ENCODE measurements at places on chromosomes 16 and 17.

- peak; percentile 43 for DNase-seq
These were observed 16.0 kb downstream of the SOX8 start for GRCh38 chr16:997440-998051.

GRCh38 chr16:78249056-78249455 lies 149.6 kb downstream of the WWOX start:
- DNase-seq, result no peak

DNA sequence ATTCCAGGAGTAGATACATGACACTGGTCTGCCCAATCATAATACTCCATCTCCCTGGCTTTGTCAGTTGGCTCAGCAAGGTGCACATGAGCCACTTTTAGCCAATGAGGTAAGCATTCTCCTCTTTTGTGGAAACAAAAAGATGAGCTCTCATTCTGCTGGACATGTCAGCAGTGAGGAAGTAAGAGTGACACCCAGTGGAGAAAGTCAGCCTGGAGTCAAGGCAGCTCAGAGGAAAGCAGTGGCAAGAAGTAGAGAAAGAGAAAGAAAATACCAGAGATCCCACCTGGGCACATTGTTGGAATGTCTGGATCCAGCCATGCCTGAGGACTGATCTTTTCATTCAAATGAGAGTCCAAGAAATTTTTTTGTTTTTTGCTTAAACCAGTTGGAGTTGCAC lies 496.9 kb upstream of the C16orf82 start:
- DNase-seq, result peak; percentile 4

DNA sequence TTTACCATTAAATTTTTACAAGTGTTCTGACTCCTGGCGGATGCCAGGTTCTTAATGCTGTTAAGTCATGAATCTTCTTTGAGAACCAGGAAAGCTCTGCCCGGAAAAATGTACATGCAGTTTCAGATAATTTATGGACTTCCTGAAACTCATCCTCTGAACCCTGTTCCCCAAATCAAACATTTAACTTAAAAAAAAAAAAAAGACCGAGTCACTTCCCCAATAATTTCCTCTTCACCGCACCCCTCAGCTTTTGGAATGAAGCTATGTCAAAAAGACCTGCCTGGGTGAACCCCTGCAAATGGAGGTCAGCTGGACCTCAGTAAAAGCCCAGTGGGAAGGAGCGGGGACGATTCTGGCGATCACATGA lies 15.0 kb downstream of the ZNF232 start:
- DNase-seq, result no peak

DNA sequence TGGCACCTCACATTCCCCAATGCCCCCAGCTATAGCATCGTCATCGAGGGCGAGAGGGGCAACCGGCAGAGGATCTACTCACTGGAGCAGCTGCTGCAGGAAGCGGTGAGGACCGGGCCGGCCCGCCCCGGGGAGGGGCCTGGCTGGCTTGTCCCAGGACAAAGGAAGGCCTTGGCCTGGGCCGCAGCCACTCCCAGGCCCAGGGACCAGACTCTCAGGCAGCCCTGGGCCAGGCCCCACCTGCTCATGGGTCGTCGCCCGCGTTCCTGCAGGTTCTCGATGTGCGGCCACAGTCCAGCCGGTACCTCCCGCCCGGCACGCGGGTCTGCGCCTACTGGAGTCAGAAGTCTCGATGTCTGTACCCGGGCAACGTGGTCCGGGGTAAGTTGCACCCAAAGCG lies 53.4 kb downstream of the ACTG1 start:
- DNase-seq, result no peak

DNA sequence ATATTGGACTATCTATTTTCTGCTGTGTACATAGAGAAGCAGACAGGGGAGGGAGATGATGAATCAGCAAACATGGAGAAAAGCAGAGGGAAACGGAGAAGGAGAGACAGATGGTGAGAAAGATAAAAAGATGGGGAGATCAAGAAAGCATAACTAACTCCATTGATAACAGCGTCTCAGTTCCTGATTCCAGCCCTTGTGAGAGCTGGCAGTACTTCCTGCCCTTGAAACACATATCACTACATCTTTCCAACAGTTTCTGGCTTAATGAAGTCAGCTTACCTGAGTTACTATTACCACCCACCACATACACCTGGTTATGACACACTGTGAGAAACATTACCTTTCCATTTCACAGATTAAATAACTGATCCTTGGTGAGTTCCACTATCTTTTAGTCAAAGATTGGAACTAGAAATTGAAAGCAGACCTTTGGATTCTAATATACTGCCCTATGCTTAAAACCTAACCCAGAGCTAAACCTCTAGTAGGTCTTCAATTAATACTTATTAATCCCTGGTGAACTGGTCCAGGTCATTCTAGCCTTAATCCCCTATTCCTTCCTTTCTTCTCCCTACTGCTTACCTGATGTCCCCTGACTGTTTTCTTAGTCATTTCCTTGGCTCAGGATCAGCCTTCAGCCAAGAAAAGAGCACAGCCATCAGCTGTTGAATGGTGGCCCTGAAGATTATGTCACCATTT lies 346.6 kb upstream of the CCL2 start:
- DNase-seq, result no peak

GRCh38 chr16:1643521-1643920 lies 31.4 kb downstream of the CRAMP1 start:
- no peak for DNase-seq

GRCh38 chr17:63039899-63040602 lies 74.0 kb downstream of the TANC2 start:
- no peak for DNase-seq

GRCh38 chr16:26765087-26765486 lies 301.6 kb upstream of the C16orf82 start:
- no peak for DNase-seq

DNA sequence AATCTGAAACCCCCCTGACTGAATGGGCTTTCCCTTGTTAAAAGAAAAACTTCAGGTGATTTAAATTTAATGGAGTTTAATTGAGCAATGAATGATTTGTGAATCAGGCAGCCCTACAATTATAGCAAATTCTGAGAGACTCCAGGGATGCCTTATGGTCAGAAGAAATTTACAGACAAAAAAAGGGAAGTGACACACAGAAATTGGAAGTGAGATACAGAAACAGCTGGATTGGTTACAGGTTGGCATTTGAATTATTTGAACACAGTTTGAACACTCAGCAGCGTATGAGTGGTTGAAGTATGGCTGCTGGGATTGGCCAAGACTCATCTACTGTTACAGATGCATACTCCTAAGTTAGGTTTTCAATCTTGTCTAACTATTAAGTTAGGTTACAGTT lies 19.0 kb upstream of the CPHXL start:
- no peak for DNase-seq

- no peak for DNase-seq
These were observed 16.1 kb upstream of the ADAMTS18 start for GRCh38 chr16:77450790-77451487.

DNA sequence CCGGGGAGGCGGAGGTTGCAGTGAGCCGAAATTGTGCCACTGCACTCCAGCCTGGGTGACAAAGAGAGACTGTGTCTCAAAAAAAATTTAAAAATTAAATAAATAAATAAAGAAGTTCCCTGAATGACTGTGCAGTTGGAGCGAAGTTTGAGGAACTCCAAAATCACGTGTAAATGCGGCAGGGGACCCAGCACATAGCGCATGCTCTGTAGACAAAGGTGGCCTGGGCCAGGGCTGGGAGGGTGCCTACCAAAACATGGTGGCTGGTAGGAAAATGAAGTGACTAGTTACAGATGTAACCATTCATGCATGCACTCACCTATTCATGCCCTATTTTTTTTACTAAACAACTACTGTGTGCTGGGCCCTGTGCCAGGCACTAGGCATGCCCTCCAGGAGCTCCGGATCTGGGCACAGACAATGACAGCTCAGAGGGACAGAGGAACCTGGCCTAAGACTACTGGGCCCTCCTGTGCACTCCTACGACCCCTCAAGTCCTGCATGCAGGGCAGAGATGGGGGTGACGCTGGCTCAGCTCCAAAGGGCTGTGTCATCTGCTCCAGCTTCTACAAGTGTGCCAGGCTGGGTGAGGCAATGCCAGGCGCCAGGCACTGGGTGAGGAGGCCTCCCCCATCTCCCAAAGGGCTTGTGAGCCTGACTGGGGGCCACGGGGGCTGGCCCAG lies 65.3 kb downstream of the RMI2 start:
- no peak for DNase-seq

GRCh38 chr17:55290492-55291113 lies 25.8 kb downstream of the HLF start:
- DNase-seq, result no peak

DNA sequence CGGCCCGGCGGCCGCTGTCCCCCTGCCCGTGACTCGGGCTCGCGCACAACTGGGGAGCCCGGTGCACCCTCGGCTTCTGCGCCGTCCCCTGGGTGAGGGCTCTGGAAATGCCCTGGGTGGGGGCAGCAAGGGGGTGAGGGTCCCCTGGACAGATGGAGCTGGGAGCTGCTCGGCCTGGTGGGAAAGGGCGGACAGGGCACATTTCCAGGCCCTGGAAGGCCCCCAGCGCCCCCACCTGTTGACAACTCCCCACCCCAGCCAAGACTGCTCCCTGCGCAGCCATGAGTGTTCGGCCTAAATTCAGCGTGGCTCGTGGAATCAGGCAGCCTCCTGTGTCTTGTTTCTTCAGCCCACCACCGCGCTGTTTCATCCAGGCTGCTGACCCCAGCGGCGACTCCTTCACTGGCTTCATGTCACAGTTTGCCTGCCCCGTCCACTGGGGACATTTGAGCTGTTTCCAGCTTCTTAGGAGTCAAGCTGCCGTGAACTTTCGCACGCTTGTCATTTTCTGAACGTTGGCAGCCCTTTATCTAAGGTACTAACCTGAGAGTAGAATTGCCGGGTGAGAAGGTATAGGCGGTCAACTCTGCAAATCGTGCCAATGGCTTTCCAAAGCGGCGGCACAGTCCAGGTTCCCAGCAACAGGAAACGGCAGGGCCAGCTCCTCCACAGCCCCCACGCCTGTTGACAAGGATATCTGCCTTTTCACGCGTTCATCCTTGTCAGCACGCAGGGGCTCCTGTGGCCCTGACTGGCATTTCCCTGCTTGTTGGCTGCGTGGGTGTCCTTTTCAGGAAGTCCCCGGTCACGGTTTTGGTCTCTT lies 895 bp downstream of the UTS2R start:
- no peak for DNase-seq

DNA sequence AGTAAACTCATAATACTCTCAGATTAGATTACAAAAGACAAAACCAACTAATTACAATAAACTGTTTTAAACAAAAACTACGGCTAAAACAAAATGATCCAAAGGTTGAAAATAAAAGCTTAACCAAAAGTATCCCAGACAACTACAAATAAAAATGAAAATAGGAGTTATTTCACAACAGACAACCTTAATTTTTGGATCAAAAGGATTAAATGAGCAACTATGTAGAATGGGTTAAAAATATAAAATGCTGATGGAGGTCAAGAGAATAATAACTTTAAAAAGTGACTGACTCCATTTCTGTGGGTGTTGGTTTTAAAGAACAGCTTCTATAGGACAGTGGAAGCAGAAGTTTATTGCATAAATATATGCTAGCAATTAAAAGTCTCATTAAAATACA lies 28.6 kb downstream of the METTL16 start:
- no peak for DNase-seq

GRCh38 chr17:11944587-11944986 lies 52.7 kb downstream of the ZNF18 start:
- no peak for DNase-seq

DNA sequence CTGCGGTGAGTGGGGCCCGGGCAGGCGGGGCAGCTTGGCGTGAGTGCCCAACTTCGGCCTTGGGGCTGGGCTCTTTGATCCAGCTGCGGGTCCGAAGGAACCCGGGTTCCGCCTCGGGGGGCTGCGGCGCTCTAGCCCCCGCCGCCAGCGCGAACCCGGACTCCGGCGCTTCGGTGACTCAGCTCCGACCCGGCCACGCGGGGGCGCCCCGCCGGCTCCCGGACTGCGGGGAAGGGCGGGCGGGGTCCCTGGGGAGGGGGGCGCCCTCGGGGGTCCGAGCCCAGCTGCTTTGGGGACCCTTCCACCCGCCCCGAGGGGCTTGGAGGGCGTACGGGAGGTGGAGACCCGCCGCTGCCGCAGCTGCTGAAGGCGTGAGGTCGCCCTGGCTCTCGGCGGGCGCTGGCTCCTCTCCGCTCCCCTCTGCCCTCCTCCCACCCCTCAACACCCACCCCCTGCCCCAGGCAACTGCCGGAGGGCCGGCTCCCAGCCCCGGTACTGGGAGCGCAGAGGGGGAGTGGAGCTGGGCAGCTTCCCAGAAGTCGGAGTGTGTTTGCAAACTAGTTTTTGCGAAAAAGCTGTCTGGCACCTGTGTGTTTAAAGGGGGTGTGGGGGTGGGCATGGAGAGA lies 516 bp downstream of the CPNE2 start:
- DNase-seq, result peak; percentile 24

GRCh38 chr17:68394608-68395331 lies 62.5 kb downstream of the WIPI1 start:
- DNase-seq, result no peak

GRCh38 chr16:52379551-52379950 lies 167.4 kb downstream of the TOX3 start:
- DNase-seq, result no peak

DNA sequence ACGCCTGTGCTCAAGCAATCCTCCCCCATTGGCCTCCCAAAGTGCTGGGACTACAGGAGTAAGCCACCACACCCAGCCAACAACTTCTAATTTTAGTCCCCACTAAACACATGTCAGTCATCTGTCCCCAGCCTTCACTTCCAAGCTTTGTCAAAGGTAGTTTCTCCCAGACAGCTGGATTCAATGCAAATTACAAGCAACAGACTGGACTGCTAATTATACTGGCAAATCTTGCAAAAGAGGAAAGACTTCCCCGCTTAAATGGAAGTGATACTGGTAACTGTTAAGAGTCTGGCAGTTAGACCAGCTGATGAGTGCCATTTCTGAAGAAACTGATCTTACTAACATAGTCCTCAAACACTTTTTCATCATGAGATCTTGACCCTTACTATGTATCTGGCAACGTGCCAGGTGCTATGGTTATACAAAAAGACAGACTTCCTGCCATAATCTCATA lies 8.2 kb upstream of the GGA2 start:
- no peak for DNase-seq

DNA sequence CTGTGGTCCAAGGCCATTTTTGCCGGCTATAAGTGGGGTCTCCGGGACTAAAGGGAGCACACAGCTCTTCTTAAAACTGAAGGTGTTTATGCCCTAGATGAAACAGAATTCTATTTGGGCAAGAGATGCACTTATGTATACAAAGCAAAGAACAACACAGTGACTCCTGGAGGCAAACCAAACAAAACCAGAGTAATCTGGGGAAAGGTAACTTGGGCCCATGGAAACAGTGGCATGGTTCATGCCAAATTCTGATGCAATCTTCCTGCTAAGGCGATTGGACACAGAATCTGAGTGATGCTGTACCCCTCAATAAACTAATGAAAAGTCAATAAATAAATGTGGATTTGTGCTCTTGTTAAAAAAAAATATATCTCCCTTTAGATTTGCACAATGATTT lies 20.2 kb upstream of the SHISA9 start:
- DNase-seq, result no peak

GRCh38 chr16:83835586-83836566 lies 28.1 kb downstream of the HSBP1 start:
- no peak for DNase-seq

- no peak for DNase-seq
These were observed 143.5 kb upstream of the TOX3 start for GRCh38 chr16:52690468-52690867.
